AG09319 (cell line): ENCODE measurements at places on chromosomes 7 and 10.

- no peak for DNase-seq
Measured at GRCh38 chr7:29561271-29561670, 2.4 kb upstream of the PRR15 start.

DNA sequence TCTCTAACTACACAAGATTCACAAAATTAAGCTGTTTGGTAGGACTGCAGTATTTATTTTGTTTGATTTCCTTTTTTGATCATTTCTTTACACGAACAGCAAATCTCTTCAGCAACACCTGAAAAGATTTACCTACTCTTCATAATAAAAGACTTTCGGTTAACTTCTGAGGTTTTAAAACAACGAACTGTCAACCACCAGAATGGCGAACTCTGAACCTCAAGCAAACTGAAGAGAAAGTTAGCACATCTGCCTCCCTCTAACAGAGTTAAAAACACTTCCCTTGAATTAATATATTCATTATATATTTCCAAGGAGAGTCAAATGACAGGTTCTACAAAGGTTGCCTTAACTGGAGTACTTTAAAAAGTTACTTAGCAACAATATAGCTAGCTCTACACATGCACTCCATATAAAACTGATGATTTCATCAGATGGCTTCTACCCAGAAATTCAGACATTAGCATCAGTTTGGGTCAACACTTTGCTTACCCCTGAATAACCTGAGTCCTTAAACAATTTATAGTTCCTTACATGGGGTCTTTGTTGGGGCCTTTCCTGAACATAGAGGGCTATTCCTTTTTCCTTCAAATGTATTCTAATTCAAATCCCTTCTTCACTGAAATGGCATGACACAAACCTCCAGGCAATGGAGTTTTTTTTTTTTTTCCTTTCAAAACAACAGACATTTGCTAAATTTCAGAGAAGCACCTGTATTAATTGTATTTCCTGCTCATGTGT is 118.3 kb downstream of the SEM1 start:
- DNase-seq = no peak

GRCh38 chr7:101315336-101315735 is 6.3 kb downstream of the IFT22 start:
- no peak for DNase-seq

GRCh38 chr7:106270122-106270977 is 14.4 kb downstream of the NAMPT start:
- no peak for DNase-seq

- no peak for DNase-seq
Measured at GRCh38 chr10:111265341-111265740, 188.5 kb downstream of the ADRA2A start.

GRCh38 chr10:118277871-118278270 is 64.3 kb downstream of the FAM204A start:
- no peak for DNase-seq

DNA sequence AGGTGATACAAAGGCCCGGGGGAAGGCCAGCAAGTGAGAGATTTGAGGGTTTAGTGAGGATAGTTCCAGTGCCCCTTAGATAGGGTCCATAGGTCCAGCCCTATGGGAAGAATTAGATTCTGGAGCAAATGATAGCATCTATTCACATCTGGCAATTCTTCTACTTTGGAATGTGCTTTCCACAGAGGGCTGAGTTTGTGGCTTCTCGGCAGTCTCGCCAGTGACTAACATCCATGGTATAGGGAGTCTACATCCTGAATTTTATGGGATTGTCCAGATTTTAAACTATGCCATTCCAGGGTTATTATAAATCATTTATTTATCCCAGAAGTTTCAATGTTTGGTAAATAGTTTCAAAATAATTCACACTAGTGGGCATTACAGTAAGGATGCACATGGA is 207.3 kb upstream of the ADO start:
- no peak for DNase-seq
